ENCODE measurements at places on chromosomes 7 and 10. TPM values are rescaled to one million over a fixed set of nuclear protein-coding genes. Genes with fewer than 3 reads are reported as not detected.

The LRIT1 gene
- not detected for total RNA-seq

The GNAI1 gene
- total RNA-seq = 0.35 TPM

DNA sequence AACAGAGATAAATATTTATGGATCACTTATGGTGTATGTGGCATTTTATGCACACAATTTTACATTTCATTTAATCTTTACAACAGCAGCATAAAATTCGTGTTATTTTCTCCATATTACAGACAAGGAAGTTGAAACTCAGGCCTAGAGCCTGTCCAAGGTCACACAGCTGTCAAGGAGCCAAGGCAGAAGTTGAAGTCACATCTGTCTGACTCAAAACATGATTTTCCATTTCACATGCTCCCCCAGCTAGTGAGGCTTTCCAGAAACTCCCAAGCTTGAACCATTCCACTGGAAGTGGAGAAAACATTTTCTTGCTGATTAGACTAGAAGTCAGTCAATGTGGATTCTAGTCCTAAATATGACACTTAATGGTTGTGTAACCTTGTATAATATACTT, 110.5 kb downstream of the HECTD2 start:
- DNase-seq = no peak
- H3K27ac ChIP-seq = no peak overlapping the region
- H3K27me3 ChIP-seq = peaks cover 5% of the 10 kb centered on the region
- H3K36me3 ChIP-seq = no peaks in the 10 kb centered on the region
- H3K4me3 ChIP-seq = no peak overlapping the region
- H3K4me1 ChIP-seq = no peaks in the 10 kb centered on the region

DNA sequence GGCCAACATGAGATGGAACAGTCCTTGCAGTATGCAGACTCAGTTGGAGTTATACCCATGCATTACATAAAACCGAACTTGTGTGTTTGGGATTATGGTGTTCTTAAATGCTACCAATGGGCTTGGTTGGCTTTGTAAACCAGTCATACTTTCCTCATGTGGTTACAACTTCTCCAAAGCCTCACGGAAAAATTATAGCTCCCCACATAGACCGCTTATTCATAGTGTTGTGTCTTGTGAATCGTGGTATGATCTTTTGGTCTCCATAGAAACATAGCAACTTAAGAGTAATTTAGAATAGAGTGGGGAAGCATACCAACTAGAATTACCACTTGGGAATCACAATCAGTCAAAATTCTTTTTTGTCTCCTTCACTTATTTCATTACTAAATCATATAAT, 112.3 kb upstream of the FZD1 start:
- peaks cover 30% of the 10 kb centered on the region for H3K36me3 ChIP-seq
- no peak overlapping the region for H3K4me3 ChIP-seq
- H3K27me3 ChIP-seq = no peaks in the 10 kb centered on the region
- no peak overlapping the region for H3K27ac ChIP-seq
- no peaks in the 10 kb centered on the region for H3K4me1 ChIP-seq
- no peak for DNase-seq

DNA sequence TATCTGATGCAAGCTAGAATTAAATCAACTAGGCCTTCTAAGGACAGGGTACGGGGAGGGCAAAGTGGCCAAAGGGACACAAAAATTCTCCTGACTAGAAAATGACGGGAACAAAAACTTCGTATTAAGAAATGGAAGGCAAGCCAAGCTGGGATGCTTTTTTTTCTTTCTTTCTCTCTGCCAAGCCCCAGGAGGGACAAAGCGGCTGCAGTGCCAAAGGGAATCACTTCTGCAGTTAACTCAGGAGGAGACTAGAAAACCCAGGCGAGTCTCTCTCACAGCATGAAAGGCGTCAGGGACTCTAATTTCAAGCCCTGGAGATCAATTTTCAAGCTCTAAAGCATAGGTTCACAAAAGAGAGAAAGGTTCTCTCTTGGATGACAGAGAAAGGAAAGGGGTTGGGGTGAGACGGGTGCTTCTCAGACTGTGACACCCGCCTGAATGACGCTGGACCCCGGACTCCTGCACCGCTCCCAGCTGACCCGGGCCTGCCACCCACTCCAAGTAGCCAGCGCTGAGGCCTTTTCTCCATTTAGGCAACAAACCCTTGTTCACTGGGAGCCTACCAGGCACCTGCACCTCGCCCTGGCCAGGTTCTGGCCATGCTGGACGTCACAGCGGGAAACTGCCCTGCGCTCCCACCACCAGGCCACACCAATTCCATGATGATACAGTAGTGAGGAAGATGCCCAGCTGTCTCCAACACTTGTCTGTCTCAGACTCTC, 56.5 kb downstream of the KIAA1549 start:
- H3K4me1 ChIP-seq = no peaks in the 10 kb centered on the region
- H3K27ac ChIP-seq = no peak overlapping the region
- no peaks in the 10 kb centered on the region for H3K27me3 ChIP-seq
- no peak for DNase-seq
- H3K4me3 ChIP-seq = no peak overlapping the region

All from activated B cell treated with CpG ODN at 0.5 μM for 24 hours (primary cell).